Dermis microvascular lymphatic vessel endothelial cell (primary cell): ENCODE measurements at places on chromosomes 12 and 14. TPM values are rescaled to one million over a fixed set of nuclear protein-coding genes. Genes with fewer than 3 reads are reported as not detected.

The ITGB7 gene
- total RNA-seq = 0.25 TPM in 1 of 2 replicates, not detected in the other

The KERA gene
- not detected in 2 replicates for total RNA-seq

The PLEKHD1 gene
- total RNA-seq = under 0.01 and 0.13 TPM in 2 replicates

The GPRC5D gene
- total RNA-seq = not detected in 2 replicates

The PTHLH gene
- total RNA-seq = under 0.01 TPM in 1 of 2 replicates, not detected in the other

The KCNK10 gene
- not detected in 2 replicates for total RNA-seq

The TEDC1 gene
- 7.1 and 9.9 TPM in 2 replicates for total RNA-seq

The OR6C2 gene
- not detected in 2 replicates for total RNA-seq

The HSPB8 gene
- 2.1 and 2.8 TPM in 2 replicates for total RNA-seq

The SCAF11 gene
- 33.1 and 48.2 TPM in 2 replicates for total RNA-seq

The M6PR gene
- 212 and 232 TPM in 2 replicates for total RNA-seq

The NANOG gene
- not detected in 2 replicates for total RNA-seq

The CCDC196 gene
- total RNA-seq = not detected in 2 replicates

The CAMKK2 gene
- 21.3 and 26.9 TPM in 2 replicates for total RNA-seq

The P2RX2 gene
- not detected in 2 replicates for total RNA-seq

The CD163 gene
- under 0.01 TPM in 1 of 2 replicates, not detected in the other for total RNA-seq

The VASH1 gene
- total RNA-seq = 6.3 and 9.0 TPM in 2 replicates

The PPP1R36 gene
- 0.38 and 0.39 TPM in 2 replicates for total RNA-seq

The ADSS1 gene
- 0.77 and 2.0 TPM in 2 replicates for total RNA-seq

The TAS2R42 gene
- total RNA-seq = not detected in 2 replicates

The TGM1 gene
- 0.38 and 0.64 TPM in 2 replicates for total RNA-seq

The SLCO1C1 gene
- total RNA-seq = not detected in 2 replicates

The LRFN5 gene
- total RNA-seq = under 0.01 TPM in 1 of 2 replicates, not detected in the other

The GMPR2 gene
- total RNA-seq = 81.9 and 90.5 TPM in 2 replicates

The WIF1 gene
- total RNA-seq = under 0.01 TPM in 1 of 2 replicates, not detected in the other

The PROX2 gene
- not detected in 2 replicates for total RNA-seq

The ASCL1 gene
- total RNA-seq = not detected in 2 replicates

The APOF gene
- total RNA-seq = not detected in 2 replicates

The COX8C gene
- total RNA-seq = not detected in 2 replicates

The PPP2R5C gene
- 60.3 and 71.8 TPM in 2 replicates for total RNA-seq

The SERPINA12 gene
- not detected in 2 replicates for total RNA-seq

The TOMM20L gene
- total RNA-seq = not detected in 2 replicates

The CCDC175 gene
- not detected in 2 replicates for total RNA-seq

The MGP gene
- total RNA-seq = 149 and 328 TPM in 2 replicates

The RND1 gene
- total RNA-seq = 3.2 and 6.1 TPM in 2 replicates

The CEBPE gene
- not detected in 2 replicates for total RNA-seq
